ENCODE measurements at places on chromosomes 16 and 17. TPM values are rescaled to one million over a fixed set of nuclear protein-coding genes. Genes with fewer than 3 reads are reported as not detected.

DNA sequence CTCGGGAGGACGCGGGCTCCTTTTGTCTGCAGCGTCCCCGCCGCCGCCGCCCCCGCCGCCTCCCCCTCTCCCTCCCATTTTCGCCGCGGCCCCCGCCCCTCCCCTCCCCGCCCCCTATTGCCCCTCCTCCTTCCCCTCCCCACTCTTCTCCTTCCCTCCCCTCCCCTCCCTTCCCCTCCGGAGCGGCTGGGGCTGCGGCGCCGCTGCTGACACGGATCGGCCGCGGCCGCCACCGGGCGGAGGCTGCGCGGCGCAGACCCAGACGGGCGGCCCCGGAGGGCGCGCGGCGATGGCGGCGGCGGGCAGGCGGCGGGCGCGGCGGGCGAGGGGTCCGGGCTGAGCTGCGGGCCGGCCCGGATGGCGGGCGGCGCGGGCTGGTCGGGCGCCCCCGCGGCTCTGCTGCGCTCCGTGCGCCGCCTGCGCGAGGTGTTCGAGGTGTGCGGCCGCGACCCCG, at the start of gene RAB11FIP4:
TSS of gene RAB11FIP4 (plus strand) at position 180 of the 454 bp plus-strand sequence. CDS start at position 358, 178 bp downstream.
- no peak for DNase-seq

DNA sequence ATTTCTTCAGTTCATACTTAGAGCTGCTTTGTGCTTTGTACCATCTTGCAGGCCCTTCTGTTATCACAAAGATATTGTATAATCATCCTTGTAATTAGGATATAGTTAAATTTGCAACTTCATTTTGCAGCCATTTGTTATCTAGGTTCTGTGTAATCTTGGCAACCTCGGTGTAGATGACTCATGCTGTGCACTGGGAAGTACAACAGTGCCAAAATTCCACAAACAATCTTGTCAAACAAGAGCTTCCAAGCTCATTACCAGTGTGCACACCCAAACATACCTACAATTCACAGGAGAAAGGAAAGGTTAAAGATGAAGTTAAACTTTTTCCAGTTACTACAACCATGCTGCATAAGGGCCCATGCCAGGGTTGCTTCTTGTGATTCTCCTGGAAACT, 1231.8 kb downstream of the CDH11 start:
- no peak for DNase-seq

DNA sequence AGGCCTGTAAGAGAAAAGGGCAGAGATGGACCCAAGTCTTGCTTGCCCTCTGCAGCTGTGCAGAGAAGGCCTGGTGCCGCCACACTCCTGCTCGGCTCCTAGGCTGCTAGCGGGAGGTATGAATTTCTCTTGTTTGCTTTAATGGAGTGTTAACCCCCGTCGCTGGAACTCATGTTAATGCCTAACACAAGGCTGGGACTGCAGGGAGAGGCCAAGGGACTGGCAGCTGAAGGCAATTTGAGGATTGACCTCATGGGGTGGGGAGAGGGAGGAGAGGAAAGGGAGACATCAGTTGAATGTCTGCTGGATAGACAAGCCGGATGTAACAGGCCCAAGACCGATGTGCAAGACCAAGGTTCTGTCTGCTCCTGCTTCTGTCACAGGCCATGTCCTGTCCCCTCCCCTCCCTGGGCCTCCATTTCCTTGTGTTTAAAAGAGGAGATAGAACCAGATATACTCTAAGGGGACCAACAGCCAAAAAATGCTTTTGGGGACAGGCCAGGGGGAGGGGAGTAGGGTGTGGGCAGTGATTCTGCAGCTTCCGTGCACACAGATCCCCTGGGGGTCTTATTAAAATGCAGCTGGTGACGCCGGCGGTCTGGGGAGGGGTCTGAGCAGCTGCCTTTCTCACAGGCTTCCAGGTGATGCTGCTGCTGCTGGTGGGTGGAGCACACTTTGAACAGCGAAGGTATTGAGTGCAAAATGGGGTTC, 46.7 kb upstream of the TBX2 start:
- DNase-seq, result no peak

- DNase-seq, result no peak
Observed at GRCh38 chr17:74049167-74049966, 154.1 kb upstream of the RPL38 start.

- no peak for DNase-seq
Observed at GRCh38 chr17:41989702-41990419, 23.3 kb downstream of the CNP start.

- DNase-seq, result no peak
Observed at GRCh38 chr17:21272881-21273792, 11.4 kb upstream of the MAP2K3 start.

- no peak for DNase-seq
Observed at GRCh38 chr17:38357486-38358123, 6.0 kb downstream of the SOCS7 start.

- no peak for DNase-seq
Observed at GRCh38 chr17:63983320-63983719, 10.6 kb upstream of the SCN4A start.

- DNase-seq, result no peak
Observed at GRCh38 chr16:50887500-50888298, 145.8 kb downstream of the CYLD start.

GRCh38 chr16:3458852-3459361, 15.4 kb downstream of the NAA60 start:
- DNase-seq, result no peak

GRCh38 chr16:2520097-2520783, at the start of gene AMDHD2:
AMDHD2 (plus strand) TSS chr16:2520371; CDS start chr16:2520459, 88 bp downstream.
- peak; percentile 42 for DNase-seq

- DNase-seq, result no peak
Observed at GRCh38 chr17:76014100-76014924, 12.8 kb downstream of the EVPL start.

DNA sequence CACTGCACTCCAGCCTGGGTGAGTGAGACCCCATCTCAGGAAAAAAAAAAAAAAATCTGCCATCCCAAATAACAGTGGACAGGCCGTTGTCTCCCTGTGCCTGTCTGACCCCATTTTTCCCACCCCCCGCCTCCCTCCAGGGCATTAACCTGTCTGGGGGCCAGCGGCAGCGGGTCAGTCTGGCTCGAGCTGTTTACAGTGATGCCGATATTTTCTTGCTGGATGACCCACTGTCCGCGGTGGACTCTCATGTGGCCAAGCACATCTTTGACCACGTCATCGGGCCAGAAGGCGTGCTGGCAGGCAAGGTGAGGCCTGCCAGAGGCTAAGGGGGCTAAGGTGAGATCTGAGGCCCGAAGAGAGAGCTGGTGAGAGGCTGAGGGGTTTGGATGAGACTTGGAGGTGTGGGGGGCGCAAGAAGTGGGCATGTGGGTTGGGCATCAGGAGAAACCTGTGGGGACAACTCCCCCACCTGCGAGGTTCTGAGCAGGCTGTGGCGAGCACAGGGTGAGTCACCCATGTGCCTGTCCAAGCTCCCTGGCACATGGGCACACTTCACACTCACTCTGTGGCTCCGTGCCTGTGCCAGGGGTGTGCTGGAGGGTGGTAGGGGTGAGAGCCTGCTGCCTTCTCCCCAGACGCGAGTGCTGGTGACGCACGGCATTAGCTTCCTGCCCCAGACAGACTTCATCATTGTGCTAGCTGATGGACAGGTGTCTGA, 34.7 kb downstream of the ANKRD40 start:
- DNase-seq, result no peak

DNA sequence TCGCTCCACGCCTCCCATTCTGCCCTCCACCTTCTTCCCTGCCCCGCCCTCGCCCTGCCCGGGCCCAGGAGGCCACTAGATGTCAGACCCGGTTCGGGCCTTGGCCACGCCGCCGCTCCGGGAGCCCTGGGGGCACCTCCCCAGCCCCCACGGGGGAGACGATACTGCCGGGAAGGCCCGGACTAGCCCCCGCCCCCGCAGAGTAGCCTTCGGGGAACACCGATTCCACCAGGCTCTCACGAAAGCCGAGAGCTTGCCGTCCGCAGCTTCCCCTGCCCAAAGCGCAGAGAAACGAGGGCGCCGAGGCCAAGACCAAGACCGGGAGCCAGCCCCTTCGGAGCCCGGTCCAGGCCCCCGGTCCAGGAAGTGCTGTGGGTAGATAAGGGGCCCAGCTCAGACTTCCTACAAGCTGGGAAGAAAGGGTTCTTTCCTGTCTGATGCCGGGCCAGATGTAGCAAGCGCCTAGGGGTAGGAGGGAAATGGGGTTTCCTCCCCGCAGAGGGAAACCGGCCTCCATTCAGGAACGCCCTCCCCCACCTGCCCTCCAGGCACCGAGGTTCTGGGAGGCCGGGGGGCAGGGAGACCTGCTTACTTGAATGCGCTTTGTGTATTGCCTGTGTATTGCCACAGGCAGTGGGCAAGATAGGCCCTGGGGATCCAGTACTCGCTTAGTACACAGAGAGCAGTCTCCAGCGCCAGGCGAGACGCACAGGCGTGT, 806 bp upstream of the CYB561 start:
- no peak for DNase-seq

GRCh38 chr17:48478224-48479013, 48.4 kb upstream of the SKAP1 start:
- DNase-seq, result no peak

GRCh38 chr16:67372664-67373063, 20.6 kb downstream of the TPPP3 start:
- no peak for DNase-seq

DNA sequence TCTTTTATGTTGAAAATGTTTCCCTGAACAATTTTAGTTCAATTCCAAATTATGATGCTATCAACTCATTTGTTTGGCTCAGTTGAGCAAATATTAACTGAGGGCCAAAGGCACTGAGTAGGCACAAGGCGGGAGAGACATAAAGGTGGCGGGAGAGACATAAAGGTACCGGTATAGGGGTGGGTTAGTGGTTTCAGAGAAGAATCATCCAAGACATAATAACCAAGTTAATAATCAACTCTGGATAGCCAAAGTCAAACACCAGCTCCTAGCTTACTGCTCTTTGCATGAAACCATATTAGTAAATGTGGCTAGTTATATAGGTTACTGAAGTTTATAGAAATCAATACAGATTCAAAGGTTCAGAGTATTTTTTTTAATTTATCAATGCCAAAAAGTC, 91.7 kb downstream of the RPGRIP1L start:
- no peak for DNase-seq

Gene MYH2
- 0.34 TPM for polyA plus RNA-seq

Gene TBC1D3G
- not detected for polyA plus RNA-seq

Gene RGS11
- polyA plus RNA-seq, result 2.2 TPM

Gene CXCL16
- 2.2 TPM for polyA plus RNA-seq

Gene DBF4B
- polyA plus RNA-seq, result 9.9 TPM

Gene EXOC7
- 122 TPM for polyA plus RNA-seq

Gene GLP2R
- polyA plus RNA-seq, result 0.06 TPM

Gene SLFN12L
- not detected for polyA plus RNA-seq

Gene SBK1
- polyA plus RNA-seq, result not detected

Gene NPIPA7
- 29.1 TPM for polyA plus RNA-seq

Gene NPIPA8
- 3.0 TPM for polyA plus RNA-seq

Gene GRAPL
- polyA plus RNA-seq, result not detected

Gene RHBDL3
- 0.04 TPM for polyA plus RNA-seq

Gene GSDMA
- not detected for polyA plus RNA-seq

Measured in BJ (cell line).